ENCODE measurements at places on chromosomes 5 and 9. TPM values are rescaled to one million over a fixed set of nuclear protein-coding genes. Genes with fewer than 3 reads are reported as not detected.
A peak's percentile ranks its signal among the peaks of the same experiment; 100 is the strongest.

Gene ENDOG
- total RNA-seq = 31.3 TPM

Gene NDUFA8
- total RNA-seq = 35.4 TPM

Gene C8G
- 0.10 TPM for total RNA-seq

Gene SHOC1
- total RNA-seq = 0.30 TPM

Gene FBP2
- total RNA-seq = not detected

Gene PDE6A
- 0.10 TPM for total RNA-seq

Gene SLC6A3
- not detected for total RNA-seq

Gene CER1
- total RNA-seq = not detected

Gene ECPAS
- total RNA-seq = 131 TPM

Gene CORO2A
- 4.9 TPM for total RNA-seq

Gene POU4F3
- total RNA-seq = not detected

Gene ZDHHC12
- total RNA-seq = 46.4 TPM

Gene F2RL2
- total RNA-seq = 0.17 TPM

Gene IL4
- not detected for total RNA-seq

Gene SLC46A2
- total RNA-seq = not detected

- no peak for DNase-seq
These were observed 8.5 kb downstream of the NEK6 start for GRCh38 chr9:124266139-124266825.

DNA sequence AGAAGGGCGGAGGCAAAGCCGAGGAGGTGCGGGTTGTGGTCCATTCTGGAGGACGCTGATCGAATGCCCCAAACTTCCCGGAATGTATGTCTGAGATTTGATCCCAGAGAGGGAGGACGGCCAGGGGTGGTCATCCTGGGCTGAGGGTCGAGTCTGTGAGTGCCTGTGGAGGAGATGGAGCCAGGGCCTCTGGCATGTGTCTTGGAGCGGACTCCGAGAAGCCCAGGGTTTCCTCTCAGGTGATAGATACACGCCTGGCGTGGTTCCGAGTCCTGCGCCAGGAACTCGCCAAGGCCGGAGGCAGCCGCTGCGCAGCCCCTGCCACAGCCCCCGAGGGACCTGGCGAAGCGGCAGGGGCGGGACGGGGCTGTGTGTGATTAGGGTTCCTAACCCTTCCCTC lies 363 bp downstream of the ZNF454 start:
- DNase-seq = no peak

GRCh38 chr9:114449236-114449635 lies 56.0 kb downstream of the WHRN start:
- DNase-seq = no peak

DNA sequence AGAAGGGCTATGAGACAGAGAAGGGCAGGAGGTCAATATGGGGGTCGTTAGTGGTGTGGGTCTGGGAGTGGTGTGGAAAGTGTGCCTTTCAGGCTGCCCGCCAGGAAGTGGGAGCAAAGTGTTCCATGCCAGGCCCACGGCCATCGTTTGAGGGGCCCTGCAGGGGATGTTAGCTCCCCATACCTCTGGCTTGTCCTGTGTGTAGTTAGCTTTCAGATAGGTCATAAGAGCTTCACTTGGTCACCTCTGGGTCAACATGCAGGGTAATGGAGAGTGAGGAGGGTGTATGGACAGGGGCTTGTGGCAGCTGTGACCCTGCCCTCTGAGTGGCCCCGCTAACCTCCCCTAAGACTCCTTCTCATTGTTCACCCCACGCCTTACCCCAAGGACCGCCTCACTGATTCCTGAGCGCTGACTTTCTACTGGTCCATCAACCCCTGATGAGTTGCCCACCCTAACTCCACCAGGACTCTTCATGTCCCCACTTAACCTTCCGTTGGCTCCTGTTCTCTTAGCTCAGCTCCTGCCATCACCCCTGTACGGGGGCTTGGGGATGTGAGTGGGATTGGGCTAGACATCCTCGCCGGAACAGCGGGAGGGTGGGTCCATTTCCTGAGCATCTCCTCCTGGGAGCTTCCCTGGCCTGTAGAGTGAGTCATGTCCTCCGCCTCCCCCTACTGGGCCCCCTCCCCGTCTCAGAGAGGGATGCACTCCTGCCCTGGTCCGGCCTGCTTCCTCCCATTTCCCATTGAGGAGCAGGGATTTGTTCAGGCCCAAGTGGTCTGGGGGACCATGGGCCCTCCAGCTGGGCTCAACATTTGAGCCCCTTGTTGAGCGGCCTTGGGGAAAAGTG lies 125.7 kb downstream of the FGF18 start:
- no peak for DNase-seq

GRCh38 chr9:91536211-91536691 lies 112.6 kb upstream of the NFIL3 start:
- peak; percentile 72 for DNase-seq

GRCh38 chr5:128380337-128380736 lies 157.7 kb downstream of the FBN2 start:
- no peak for DNase-seq

- no peak for DNase-seq
These were observed 149.0 kb downstream of the RANBP17 start for GRCh38 chr5:171010816-171011215.

DNA sequence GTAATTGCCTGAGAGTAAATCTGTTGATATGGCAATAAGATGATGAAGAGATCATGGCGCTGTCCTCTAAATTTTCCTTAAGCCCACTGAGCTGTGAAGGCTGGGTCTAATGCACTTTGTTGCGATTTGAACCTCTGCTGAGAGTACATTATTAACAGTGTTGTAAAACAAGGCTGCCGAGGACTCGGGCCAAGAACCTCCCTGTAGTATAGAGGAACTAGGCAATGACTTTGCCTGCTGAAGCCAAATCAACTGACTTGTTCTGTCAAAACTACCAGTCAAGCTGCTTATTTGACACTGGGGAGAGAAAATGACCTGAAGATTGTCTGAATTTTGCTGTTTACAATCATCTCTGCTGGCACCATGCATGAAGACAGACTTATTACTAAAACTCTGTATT lies 1154.7 kb downstream of the DTWD2 start:
- no peak for DNase-seq

DNA sequence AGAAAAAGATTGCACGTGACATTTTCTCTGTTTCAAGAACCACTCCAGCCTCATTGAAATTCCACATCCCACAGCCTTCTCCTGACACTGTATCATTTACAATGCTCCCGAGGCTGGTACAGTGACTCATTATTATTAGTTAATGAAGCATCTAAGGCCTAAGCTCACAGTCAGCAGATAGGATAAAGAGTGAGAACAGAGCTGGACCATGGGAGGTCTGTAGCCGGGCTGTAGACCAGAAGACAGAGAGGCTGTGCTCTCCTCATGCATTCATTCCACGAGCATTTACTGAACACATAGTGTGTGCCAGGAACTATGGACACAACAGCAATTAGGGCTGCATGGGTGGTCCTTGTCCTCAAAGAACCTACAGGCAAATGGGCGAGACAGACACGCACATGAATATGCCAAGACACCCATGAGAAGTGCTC lies 47.3 kb upstream of the GALNT10 start:
- peak; percentile 50 for DNase-seq

DNA sequence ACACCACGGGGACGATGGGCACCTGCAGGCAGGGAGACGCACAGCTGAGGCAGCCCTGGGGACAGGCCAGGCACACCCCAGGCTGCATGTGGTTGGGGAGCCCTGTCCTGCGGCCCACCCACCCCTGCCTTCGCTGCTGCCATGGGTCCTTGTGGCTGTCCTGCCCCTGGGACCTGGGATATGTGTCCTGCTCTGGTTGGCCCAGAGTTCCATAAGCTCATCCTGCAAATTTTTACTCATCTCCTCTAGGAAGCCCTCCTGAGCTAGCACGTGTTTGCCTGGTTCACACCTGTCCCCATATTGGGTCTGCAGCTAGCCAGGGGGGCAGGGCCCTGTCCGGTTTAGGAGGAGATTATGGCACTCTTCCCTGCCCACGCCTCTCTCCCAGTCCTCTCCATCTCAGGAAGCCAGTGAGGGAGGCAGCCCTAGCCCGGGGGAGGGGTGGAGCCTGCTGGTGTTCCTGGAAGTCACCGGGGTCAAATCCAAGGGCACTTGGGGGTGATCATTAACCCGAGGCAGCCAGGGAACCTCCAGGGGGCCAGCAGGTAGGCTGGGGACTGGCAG lies 12.2 kb downstream of the EGFL7 start:
- peak; percentile 33 for DNase-seq

DNA sequence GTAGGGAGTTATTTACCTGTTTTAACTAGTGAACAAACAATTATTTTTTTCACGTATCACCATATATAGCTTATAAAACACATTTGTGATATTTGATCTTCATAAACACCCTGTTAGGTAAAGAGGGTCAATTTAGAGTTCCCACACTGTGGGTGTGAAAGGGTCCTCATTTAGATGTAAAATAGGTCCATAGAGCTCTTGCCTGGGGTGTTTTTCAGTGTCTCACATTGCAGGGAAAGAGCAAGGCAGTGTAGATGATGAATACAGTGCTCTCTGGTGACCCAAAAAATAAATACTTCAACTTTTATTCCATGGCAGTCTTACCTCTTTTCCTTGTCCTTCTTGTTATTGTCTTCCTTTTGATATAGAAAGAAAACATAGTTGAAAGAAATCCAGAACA lies 403.2 kb upstream of the SGCD start:
- no peak for DNase-seq

DNA sequence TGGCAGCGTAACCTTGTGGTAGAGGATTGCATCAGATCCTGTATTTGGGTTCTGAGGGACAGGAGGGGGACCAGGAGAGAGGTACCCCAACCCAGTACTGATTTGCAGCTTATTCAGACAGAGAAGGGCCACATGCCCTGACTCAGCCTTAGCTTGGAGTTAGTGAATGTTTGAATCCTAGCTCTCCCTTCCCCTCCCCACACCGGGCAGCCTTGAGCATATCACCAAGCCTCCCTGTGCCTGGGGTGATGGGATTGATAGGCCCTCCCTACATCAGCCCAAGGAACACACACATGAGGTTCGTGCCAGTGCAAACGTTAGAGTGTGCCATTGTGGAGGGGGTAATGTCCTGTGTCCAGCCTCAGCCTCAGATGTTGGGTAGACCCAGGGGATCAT lies 71.9 kb downstream of the AMBP start:
- no peak for DNase-seq

DNA sequence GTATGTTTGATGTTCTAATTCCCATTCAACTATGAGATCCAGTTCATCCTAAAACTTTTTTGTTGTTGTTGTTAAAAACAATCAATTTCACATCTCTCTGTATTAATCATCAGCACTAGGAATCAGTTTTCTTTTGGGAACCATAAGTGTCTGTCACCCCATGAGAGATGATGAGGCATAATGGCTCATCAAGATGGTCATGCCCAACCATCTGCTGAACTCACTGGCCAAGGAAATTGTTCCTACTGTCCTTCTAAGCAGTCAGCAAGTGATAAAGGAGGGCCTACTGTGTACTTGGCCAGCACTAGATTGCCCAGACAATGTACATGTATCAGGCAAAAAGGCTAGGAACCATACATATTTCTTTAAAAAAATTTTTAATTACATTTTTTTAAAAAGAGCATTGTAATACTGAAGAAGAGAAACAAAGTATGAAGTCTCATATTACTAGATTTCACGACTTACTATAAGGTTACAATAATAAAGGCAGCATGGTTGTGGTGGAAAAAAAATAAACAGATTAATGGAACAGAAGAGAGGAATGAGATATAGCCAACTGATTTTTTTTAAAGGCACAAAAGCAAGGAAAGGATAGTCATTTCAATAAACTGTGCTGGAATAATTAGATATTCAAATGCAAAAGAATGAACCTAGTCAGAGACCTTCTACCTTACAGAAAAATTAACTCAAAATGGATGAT lies 458.3 kb downstream of the SPOCK1 start:
- no peak for DNase-seq

DNA sequence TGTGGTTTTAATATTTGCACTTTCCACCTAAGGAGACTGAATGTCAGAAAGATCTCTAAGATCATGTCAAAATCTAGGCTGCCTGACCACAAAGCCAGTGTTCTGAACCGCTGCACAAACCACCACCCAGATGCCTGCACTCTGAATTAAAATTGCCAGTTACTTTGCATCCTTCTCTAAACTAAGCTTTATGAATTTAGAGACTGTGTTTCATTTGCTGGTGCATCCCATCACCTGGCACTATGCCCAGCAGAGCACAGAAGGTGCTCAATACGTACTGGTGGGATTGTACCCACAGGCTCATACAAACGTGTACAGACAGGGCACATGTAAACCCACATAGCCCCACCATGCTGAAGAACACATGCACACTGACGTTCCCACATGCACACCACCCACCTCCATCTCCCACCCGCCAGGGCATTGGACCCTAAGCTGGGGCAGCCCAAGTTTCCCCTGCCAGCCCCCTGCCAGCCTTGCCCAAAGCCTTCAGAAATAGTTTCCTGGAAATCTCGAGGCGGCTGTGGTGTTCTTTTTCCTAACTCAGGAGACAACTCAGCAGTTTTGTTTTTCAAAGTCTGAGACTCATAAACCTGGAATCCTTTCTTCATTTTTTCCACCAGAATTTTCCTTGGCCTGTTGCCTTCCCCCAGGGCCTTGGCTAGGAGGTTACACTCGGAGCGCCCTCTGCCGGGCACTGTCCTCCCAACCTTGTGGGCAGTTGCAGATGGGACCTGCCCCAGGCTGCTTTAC lies 9.6 kb upstream of the TRAF1 start:
- peak; percentile 89 for DNase-seq

Data from renal cortical epithelial cell (primary cell).